ENCODE measurements at places on chromosomes 4 and X. TPM values are rescaled to one million over a fixed set of nuclear protein-coding genes. Genes with fewer than 3 reads are reported as not detected.

The GPC4 gene
- total RNA-seq = 14.7 TPM

The GABRQ gene
- total RNA-seq = under 0.01 TPM

The TSPAN6 gene
- 33.5 TPM for total RNA-seq

The VEGFC gene
- total RNA-seq = 34.4 TPM

The RPL39 gene
- total RNA-seq = 1,880 TPM

The C4orf54 gene
- not detected for total RNA-seq

The IQSEC2 gene
- 17.2 TPM for total RNA-seq

The PLXNB3 gene
- 2.0 TPM for total RNA-seq

The OCRL gene
- total RNA-seq = 25.0 TPM

The ADAM29 gene
- total RNA-seq = 0.27 TPM
